ENCODE measurements at places on chromosomes 7 and 10.

- DNase-seq = no peak
Observed at GRCh38 chr7:152392254-152392653, 43.5 kb downstream of the KMT2C start.

DNA sequence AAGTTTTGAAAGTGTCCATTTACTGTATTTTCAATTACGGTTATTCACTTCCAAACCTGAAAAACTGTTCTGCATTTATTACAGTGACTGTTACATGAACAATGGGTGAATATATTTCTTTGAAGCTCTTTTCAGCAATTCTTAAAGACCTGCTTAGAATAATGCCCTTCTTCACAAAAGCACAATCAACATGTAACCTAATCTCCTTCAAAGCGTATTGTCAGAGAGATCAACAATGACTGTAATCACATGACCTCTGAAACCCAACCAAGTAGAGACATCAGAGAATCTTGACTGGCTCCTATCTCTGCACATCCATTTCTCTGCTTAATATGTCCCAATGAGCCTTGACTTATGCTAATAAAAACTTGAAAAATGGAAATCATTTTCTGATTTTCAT is 126.7 kb downstream of the NRCAM start:
- no peak for DNase-seq

DNA sequence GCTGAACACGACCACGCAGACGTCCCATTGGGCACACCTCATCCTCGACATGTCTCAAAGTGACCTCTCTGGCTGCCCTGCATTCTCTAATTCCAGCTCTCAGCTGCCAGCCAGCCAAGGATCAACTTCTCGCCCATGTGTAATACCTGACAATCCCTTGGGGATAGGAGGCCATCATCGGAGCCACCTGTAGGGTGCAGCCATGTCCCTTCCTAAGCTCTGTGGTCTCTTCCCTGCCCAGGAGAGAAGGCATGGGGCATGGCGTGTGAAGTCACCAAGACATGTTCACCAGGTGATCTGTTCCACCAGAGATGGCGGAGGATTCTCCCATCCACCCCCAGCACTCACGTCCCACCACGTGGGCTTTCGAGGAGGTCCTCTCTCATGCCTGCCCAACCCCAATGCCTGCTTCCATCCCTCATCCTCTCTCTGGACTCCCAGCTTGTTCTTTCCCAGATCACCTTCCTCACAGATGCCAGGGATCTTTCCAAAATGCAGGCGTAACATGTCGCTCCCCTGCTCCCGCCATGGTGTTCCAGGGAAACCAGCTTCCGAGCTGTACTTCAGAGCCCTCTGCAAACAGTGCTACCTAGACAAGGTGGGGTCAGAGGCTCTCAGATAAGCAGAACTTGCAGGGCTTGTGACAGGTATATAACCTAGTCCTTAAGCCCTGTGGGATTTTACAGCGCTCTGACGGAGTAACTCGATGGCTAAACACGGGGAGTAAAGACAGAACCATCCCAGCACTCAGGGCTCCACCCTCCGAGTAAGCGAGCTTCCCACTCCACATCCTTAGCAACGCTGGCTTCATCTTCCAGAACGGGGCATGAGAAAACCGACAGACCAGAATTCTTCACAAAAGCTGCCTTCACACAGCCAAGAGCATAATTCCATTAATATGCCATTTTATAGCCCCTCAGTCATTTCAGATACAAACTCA is 41.1 kb downstream of the BRI3 start:
- peak; percentile 32 for DNase-seq

GRCh38 chr7:30817371-30817767 is 46.2 kb downstream of the MINDY4 start:
- DNase-seq = no peak

GRCh38 chr7:101239951-101240220 is 2.3 kb upstream of the CLDN15 start:
- no peak for DNase-seq

DNA sequence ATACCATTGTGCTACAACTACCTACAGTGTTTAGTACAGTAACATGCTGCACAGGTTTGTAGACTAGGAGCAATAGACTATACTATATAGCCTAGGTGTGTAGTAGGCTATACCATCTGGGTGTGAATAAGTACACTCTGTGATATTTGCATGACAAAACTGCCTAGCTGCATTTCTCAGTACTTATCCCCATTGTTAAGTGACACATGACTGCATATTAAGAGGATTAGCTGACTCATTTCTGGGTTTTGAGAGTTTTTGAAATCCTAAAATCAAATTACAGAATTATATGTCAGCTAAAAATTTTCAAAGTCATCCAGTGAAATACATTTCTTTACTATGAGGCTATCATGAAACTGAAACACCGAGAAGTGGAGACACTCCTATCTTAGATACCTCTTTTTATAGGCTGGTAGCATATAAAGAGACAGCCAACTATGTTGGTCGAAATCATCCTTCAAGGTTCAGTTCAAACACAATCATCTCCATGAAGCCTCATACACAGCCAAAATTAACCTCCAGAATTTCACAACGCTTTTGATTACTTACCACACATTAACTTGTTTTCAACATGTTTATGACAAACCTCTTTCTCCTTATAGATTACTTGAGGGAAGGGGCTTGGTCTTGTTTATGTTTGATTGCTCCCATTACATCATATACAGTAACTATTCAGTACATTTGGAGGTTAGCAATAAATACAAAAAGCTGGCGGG is 89.8 kb upstream of the ANK3 start:
- no peak for DNase-seq

DNA sequence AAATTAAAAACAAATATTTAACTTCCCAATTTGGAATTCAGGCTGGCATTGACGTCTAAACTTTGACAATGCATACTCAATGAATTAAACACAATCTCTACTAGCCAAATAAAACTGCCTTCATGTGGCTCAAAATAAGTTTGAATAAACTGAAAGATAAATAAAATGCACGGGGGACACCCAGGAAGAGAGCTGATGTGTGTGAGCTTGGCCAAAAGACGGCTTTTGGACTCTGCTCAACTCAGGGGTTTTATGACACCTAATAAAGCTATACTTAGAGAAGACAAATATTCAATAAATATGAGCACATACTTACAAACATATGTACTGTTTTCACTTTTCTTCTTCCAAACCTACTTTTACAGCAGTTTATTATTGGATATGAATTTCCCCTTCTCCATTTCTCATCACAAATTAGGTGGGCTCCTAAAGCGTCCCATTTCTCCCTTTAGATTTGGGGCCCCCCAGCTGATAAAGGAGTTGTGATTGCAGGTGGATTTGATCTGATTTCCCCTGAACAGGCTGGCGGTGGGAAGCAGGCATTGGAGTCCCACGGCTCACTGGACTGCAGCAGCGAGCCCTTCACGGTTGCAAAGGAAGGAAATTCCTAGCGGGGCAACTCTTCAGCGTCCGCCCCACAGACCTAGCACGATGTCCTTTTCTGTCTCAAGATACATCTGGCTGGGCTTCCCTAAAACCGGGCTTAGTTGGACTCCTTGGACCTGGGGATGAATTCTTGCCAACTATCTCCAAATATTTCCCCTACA is 79.6 kb downstream of the INSIG1 start:
- no peak for DNase-seq

DNA sequence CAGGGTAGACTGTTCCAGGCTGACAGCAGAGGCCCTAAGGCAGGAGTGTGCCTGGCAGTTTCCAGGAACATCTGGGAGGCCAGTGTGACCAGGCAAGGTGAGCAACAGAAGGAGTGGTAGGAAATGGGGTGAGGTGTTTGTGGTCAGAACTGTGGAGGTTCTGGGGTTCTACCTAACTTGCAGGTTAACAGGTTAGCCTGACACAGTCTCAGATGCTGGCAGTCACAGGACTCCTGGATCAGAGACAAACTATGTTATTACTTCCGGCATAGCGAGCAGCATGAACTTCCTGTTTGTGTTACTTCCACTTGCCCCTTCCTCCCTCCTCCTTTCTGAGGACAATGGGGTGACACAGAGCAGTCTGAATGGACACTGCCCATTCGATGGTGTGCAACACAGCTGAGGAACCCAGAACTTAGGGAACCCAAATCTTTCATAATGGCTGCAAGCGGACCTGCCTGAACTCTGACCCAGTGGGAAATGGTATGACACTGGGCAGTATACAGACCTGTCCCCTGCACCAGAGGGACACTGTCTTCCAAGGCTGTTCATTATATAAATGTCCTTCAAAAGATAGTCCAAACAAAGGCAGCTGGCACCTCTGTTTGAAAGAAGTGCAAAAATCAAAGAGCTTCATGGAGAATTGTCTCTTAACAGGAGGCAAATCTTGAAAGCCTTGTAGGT is 3.9 kb upstream of the SAR1A start:
- DNase-seq = no peak

DNA sequence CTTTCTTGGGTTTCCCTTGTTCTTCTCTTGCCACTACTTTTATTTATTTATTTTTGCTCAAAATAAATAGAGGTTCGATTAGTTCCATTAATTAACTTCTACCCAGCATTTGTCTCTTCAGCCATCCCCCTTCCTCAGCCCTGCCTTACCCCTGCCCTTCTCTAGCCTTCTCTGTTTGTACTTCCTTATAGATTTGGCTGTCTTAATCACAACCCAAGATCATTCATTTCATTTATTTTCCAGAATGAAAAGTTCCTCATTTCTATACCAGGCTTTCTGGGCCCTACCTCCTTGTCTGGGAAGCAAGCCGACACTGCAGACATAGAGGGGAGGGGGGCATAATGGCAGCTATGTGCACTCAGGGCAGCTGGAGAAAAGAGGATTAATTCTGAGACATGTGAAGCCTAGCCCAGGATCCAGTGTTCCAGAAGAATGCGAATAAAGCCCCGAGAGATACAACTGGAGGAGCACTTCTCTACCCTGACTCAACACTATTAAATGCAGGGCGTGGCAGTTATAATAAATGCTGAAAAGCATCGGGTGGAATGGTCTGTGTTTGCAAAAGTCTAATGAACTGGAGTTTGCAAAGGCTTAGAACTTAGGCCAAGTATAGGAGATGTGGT is 6.4 kb upstream of the PDCD4 start:
- DNase-seq = no peak

DNA sequence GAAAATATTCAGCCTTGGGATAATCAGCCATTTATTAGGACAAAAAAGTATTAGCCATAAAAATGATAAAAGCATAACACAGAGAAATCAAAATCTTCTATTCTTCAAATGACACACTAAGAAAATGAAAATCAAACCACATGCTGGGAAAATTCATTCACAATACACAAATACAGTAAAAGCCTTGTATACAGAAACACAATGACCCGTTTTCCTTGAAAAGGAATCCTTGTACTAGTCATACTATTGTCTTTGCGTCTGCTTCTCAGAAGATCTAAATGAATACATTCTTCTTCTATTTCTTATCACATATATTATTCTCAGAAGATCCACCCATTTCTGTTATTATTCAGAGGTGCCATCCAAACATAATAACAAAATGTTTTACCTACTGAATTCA is 749.1 kb downstream of the CNTNAP2 start:
- DNase-seq = no peak

DNA sequence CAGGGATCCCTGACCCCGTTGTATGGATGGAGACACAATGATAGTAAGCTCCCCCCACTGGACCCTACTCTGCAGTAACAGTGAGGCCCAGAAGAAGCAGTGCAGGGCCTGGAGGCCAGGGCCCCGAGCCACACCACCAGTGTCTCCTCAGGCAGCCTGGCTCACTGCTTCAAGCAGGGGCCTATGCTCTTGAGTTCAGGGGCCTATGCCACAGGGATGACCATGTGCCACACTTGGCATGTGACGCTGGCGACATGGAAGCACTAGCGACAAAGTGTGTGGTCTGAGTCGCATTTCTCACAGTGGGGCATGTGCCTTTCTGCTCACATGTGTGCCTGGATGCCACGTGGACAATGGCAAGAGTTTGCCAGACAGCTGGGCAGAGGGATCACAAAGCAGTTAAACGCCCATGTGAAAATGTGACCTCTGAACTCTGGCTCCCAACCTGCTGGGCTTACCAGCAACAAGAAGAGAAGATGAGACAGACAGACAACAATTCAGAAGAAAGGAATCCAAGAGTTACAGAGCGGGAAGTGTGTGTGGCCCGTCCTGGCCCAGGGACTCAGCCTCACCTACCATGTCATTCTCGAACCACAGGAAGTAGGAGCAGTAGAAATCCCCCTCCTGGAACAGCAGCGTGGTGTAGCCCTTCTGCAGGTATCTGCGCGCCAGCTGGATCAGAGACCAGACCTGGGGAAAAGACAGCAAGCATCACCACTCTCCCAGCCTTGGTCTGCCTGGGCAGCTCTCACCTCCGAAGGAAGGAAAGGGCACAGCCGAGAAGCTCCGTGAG is 4.7 kb upstream of the PYROXD2 start:
- no peak for DNase-seq

DNA sequence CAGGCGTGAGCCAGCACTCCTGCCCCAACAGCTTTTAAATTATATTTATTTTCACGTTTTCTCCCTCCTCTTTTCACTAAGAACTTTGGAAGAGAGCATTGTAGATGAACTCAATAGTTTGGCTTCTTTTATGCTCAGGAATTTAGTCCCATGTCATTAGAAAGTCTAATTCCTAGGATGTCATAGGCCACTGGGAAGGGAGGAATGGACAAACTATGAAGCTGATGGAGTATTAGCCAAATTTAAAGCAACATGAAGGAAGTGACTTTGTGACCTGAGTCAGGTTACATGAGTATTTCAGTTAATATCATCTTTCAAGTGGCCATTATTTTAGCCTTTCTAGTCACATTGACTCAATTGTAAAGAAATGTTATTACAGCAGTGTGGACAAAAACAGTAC is 18.0 kb upstream of the OPN4 start:
- no peak for DNase-seq

GRCh38 chr7:46767071-46767470 is 814.8 kb downstream of the TNS3 start:
- DNase-seq = no peak

DNA sequence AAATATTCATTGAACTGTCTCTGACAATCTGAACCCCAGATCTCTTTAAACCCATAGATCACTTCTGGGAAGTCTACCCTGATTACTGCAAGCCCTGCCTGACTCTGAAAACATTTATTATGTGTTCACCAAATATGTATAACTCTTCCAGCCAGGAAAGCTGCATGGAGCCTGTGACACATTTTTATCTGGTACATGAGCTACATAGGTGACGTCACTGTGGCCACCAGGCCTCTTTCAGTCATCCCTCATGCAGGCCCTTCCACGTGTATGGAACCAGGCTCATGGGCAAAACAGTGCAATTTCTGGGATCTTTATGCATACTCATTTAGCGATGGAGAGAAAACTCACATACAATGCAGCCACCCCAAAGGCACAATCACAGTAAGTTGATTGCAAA is 133.9 kb upstream of the NUPR2 start:
- no peak for DNase-seq

GRCh38 chr7:105905910-105906568 is 29.6 kb upstream of the ATXN7L1 start:
- no peak for DNase-seq

- DNase-seq = no peak
Observed at GRCh38 chr10:101075775-101076174, 14.0 kb downstream of the KAZALD1 start.

GRCh38 chr7:13072014-13072413 is 384.6 kb downstream of the ARL4A start:
- DNase-seq = no peak

GRCh38 chr10:59900048-59900727 is 6.2 kb downstream of the CCDC6 start:
- DNase-seq = no peak

Data from natural killer cell treated with Interleukin-12 subunit alpha and Interleukin-12 subunit beta and Interleukin-15 and Interleukin-18, amount 100 ng/mL, for 72 hours (primary cell).